ENCODE measurements at places on chromosomes 3 and 15.

DNA sequence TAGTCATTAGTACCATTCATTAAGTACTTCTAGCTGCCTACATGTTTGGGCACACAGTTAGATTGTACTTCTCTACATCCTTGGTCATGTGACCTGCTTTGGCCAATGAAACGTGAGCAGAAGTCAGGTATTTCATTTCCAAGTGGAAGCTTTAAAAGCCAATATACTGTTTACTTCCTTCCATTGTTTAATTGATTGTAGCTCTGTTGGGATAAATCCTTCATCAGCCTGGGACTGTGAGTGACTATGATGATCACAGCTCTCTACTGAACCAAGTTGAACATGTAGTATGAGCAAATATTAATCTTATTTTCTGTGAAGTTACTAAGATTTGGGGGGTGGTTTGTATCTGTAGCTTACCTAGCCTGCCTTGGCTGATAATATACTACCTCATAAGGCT is 116.5 kb upstream of the ROPN1 start:
- no peak for DNase-seq

GRCh38 chr3:182911782-182912111 is 68.6 kb downstream of the DCUN1D1 start:
- DNase-seq = no peak

DNA sequence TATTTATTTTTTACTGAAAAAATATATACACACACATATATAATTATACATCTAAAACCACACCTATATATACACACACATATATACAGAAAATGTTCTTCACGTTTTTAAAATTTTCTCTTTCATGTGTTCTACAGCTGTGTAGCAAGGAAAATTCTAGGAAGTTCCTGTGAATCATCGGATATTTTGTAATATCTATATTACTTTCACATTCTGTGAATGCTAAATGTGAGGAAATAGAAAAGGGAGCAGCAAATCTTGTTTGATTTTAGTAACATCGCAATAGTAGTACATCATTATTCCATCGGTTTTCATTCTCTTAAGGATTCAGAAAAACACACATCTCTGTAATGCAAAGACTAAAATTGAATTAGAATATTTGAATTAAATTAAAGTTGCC is 836.8 kb upstream of the NECTIN3 start:
- DNase-seq = no peak

DNA sequence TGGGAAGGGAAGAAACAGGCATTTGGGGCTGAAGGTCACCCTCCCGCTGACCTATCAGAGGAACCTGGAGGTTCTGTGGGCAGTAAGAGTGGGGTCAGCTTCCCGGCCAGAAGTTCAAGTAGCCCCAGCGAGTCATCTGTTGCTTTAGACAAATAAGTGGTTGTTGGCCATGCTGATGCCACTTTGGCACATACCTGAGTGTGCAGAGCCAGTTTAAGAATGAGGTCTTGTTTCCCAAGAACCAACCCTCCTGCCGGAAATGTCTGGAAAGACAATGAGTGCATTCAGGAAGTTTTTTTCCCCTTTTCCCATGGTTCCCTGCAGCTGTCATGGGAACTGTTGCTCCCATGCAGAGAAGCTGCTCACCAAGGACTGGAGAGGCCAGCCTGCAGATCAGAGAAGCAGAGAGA is 166.7 kb downstream of the ZNF621 start:
- no peak for DNase-seq

- no peak for DNase-seq
Measured at GRCh38 chr3:8775181-8775580, 5.8 kb upstream of the OXTR start.

DNA sequence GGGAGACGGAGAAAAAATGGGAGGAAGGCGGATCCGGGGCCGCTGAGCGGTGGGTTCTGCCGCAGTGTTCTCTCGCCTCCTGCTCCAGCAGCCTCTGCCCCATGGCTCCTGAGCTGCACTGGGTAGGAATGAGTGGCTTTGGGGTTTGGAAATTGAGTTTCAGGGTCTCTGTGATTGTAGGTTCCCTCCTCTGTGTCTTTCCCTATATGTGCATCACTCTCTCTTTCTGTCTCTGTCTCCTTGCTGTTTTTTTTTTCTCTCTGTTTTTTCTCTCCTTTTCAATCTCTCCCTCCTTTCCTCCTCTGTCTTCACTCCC is 1.9 kb downstream of the GRM7 start:
- no peak for DNase-seq

DNA sequence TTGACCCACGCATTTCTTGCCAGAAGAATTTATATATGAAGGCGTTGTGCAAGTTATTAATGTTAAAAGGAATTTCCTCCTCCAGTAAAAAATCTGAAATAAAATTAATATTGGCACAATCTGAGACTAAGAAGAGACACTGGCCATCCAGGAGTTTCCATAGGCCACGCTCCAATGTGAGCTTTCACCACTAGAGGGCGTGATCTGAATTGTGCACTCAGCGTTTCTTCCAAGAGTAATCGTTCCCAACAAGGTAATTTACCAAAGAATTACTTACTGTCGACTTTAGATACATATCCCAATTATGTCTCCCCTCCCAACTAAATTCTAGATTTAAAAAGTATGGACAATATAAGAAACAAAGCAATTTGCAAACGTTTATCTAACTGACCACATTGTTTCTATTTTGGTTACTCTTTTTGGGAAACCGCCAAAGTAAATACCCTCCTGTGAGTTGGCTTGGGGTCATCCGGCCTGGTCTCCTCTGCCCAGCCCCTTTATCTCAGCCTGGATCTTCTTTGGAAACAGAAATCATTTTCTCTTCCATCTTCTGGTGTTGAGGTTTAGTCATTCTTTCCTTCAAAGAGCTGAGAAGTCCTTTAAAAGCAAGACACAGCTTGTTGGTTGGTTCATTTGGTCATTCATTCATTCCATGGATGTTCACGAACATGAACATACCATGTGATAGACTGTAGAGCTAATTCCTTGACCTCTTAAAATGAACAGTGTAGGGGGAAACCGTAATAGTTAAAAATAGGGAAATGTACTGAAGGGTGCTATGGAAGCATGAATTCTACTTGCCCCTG is 26.2 kb downstream of the POLR2M start:
- DNase-seq = peak; percentile 61

DNA sequence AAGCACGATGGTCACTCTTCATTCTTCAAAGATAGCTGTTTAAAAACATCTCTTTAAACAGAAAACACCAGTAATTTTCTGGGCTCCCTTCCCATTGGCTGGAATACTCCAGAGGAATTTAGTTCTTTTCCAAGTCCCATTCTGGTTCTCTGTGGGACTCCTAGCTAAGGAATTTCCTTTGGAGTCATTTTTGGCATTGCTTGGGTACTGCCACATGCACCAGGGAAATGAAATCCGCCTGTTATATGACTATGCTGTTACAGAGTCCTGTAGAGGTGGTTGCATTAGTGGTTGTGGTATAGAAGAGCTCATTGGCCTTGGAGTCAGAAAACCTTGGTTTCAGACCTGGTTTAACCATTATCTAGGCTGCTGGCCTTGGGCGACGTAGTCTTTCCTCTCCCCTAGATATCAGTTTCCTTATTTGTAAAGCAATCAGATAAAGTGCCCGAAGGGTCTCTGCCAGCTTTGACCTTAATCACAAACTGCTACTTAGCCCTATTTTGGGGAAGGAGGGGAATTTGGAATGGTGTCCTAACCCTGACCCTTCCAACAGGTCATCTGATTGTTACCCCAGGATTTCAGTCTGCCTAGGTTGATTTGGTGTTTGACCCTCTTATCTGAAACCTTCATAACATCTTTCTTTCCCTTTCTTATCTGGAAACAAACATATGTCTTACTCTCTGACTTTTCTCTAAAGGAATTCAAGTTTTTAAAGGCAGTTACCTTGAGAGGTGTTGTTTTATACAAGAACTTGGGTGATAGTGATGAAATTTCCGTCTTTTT is 13.4 kb downstream of the RTP1 start:
- no peak for DNase-seq

- no peak for DNase-seq
Measured at GRCh38 chr3:40895109-40895508, 304.2 kb upstream of the CTNNB1 start.

GRCh38 chr3:58696093-58696492 is 29.5 kb upstream of the FAM3D start:
- DNase-seq = no peak

DNA sequence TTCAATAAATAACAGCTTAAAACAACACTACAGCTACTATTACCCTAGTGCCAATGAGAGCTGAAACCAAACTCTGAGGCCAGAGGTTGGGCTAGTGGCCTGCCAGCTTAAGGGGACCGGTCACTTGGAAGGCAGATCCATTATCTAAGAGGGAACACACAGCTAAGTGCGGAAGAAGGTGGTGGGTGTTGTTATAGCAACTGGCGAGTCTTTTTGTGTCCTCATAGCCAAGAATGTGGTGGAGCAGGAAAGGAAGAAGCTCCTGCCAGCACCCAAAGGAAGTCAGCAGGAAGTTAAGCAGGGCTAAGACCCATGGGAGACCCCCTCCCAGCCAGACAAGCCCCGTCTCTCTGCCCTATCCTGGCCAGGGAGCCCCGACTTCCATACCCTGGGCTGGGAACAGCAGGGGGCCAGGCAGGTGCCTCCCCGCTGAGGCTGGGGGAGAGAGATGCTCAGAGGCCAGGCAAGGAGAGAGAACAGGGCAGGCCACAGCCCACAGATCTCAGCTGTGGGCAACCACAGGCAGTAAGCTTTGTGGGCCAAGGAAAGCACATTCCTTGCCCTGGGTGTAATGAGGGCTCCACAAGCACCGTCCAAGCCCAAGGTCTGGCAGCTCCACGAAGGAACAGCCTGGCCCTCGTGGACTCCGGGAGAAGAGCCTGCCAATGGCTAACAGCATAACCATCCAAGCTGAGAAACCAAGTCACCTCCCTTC is 34.0 kb upstream of the HRH1 start:
- DNase-seq = peak; percentile 49

- no peak for DNase-seq
Measured at GRCh38 chr3:12588039-12589009, 31.4 kb downstream of the MKRN2 start.

DNA sequence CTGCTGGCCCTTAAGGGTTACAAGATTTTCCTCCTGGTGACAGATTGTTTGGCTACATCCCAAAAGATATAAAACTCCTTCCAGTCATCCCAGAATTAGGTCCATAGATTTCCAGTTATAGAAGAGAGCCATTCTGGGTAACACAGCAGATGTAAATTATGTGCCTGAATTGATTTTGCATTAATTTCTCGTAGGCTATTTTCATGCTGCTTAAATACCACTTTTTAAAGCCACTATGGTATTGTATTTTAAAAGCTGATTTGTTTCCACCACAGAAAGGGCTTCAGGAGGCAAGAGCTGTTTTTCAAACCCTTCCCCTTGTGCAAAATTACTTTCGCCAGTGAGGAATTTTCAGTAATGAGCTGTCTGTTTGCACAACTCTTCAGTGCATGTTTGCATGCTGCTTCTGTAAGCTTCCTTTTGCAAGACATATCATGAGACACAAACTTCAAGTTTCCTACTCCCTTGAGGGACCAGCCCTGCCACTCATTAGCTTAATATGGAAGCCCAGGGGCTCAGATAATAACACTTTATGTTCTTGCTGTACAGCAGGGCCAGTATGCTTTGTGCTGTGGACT is 105.4 kb upstream of the TNIK start:
- peak; percentile 87 for DNase-seq

GRCh38 chr3:197801891-197802778 is 11.1 kb downstream of the LRCH3 start:
- peak; percentile 68 for DNase-seq

All from inflammatory macrophage (primary cell).